DND-41 (cell line): ENCODE measurements at places on chromosomes 3 and 15.

DNA sequence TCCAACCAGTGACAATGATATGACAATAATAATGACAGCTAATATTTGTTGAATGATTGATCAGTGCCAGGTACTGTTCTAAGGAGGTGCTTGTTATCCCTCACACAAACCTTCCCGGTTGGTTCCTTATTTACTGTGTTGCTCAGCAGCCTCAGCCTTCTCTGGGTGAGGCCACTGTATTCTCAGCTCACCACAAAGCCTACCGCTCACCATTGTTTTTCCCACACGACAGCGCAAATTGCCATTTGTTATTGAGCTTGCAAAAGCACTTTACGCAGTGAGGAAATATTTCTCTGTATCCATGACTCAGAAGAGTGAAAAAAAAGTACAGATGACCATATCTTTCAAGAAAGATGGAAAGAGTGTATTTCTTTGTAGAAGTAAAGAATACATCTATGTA lies 49.5 kb upstream of the PDZRN3 start:
- DNase-seq, result no peak

DNA sequence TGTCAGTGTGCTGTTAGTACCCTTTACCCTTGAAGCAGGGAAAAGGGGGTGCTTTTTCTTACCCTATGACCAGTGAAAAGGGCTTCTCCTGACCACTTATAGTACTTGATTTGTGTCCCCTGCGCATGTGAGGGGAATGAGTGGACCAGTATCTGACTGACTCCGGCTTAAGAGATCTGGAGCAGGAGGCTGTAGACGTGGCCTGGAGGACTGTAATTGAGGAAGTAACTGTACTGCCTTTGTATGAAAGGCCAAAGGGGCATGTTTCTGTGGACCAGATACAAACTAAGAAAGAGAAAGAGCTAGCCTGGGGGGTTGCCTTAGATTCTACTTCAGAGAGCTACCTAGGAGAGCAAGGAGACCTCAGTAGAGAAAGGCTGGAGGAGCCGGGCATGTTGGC lies 89.9 kb upstream of the TBL1XR1 start:
- no peak for DNase-seq

DNA sequence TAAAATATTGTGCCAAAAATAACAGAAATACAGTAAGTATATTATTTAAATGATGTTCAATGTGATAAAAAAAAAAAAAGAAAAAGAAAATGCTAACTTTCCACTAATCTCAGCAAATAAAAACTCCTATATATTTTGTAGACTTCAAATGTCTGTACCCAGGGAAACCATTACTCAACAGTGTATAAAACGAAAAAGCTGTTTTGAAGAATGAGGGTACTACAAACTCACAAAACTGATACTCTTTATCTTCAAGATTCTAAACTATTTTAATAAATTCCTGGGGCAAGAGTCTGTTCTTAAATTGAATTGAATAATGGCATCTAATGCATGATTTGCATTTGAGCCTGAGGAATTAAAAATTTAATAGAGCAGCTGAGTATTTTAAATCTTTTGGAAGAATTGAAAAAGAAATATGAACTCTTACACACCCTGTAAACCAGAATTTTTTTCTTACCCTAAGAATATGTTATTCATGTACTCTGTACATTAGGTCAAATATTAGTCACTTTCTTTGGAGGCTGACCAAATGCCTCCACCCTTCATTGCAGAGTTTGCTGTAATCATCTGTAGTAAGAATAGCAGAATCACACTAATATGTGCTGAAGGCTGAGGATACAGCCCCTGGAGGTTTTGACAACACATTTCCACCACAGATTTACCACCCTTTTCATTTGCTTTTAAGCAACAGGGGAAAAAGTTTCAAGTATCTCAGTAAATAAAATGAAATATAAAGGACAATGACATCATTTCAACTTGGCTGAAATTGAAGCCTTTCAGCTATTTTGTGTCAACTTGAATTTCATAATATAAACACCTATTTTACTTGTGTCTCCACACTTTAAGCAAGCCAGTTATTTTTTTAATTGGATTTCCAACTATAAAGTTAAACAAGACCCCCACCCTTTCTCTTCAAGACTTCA lies 79.7 kb downstream of the FBN1 start:
- no peak for DNase-seq

DNA sequence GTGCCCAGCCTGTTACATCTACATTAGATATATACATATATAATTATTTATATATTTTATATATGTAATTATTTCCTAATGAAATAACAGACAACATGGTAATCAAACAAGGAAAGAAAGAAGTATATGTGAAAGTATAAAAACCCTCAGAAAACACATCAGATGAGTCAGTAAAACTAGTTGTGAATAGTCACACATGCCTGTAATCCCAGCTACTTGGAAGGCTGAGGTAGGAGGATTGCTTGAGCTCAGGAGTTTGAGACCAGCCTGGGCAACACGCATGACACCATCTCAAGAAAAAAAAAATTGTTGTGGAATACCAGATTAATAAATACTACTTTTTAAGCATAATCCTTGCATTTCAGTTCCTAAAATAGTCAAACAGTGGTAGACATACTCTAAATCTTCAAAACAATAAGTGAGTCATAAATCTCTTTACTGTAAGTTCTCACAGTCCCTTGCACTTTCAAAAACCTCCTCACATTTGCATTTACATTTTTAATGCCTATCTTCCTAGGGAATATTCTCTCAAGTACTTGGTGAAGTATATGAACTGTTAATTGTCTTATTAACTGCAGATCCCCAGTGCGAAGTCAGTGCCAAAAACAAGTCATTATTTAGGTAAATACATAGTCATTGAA lies 106.5 kb downstream of the MYO9A start:
- DNase-seq, result no peak

- no peak for DNase-seq
Observed at GRCh38 chr3:134110963-134111362, 81.2 kb upstream of the SLCO2A1 start.

DNA sequence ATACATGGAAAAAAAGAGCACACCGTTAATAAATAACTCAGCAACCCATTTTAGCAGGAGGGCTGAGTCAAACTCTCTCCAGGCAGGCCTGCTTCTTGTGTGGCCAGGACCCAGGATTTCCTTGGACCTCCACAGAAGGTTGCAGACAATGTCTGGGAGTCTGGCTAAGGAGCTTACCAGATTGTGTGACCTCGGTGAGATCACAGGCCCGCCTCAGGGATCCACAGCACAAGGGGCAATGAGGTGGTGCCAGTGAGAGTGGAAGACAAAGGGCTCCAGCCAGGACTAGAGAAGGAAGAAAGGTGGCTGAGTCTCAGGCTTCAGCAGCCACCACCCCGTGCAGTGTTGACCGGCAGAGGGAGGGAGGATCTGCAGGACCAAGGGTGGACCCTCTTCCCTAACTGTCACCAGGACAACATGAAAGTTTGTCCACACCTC lies 32.2 kb upstream of the SEC22A start:
- DNase-seq, result no peak

DNA sequence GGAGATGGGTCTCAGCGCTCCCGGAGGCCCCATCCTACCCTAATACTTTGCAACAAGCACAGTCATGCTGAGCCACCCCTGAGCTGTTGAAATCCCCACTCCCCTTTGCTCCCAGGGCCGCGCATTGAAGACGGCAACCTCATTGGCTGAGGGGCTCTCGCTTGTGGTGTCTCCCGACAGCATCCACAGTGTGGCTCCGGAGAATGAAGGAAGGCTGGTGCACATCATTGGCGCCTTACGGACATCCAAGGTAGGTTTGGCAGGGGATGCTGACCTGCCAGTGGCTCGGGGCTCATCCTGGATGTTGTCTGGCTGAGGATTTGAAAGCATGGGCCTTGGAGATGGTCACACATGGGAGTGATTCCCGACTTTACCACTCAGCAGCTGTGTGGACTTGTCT lies 5.9 kb downstream of the TMEM43 start:
- DNase-seq, result no peak

DNA sequence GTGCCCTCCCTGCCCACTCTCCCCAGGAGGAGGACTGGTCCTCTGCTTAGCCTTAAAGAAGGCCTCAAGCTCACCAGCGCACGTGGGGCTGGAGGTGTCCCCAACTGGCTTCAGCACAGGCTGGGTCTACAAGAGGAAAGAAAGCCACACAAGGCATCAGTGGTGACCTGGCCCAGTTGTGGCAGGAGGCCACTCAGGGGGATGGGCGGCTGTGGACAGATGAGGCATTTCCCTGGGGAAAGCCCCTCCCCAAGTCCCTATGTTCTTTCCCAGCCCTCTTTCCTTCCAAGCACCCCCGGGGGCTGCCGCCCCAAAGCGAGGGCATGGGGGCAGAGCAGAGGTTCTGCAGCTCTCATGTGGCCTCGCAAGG lies 155.2 kb upstream of the TLE3 start:
- DNase-seq, result no peak

DNA sequence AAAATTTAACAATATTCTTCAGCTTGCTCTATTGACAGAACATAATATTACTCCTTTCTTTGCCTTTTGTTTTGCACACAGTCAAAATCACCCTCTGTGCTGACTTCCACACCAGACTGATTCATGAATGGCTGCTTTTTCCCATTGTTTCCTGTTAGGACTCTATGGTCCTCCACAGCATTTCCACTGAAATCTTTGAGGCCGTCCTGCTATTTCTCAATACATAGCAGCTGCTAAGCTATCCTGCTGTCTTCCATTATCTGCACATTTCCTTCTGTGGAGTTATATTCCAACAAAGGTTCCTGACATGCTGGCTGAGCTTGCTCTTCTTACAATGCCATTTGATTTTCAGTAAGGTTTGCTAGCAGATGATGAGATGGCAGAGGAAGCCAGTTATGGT lies 153.3 kb downstream of the EPHA3 start:
- no peak for DNase-seq

DNA sequence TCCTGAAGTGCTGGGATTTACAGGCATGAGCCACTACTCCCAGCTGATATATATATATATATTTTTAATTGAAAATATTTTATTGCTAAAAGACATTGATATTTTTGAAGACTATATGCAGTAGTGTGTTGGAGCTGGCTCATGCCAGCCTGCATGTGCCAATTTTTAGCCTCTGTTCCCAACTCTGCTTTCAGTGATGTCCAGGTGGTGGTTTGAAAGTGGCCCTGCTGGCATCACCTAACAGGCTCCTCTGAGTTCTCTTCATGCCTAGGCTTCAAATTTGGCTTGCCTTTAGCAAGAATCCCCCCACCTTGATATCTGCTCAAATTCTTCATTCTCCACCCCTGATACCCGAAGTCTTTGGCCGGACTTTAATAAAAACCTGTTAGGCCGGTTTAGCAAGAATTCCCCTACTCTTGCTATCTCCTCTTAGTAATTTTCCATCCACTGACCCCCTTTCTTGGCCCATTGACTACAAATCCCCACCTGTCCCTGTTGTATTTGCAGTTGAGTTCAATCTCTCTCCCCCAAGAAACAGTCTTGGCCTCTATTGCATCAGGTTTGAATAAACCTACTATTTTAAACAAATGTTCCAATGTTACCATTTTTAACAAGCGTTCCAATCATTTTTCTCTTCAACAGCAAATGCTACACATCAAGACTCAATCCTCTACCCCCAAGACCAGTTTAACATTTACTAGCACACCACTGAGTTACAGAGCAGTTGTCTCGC lies 23.9 kb upstream of the CTSH start:
- no peak for DNase-seq

GRCh38 chr15:36571301-36571700 lies 8.1 kb upstream of the CDIN1 start:
- DNase-seq, result no peak
